EL (cell line): ENCODE measurements at places on chromosomes 2 and 18.

GRCh38 chr2:146412625-146413024 lies 1432.2 kb upstream of the ACVR2A start:
- no peak for DNase-seq

DNA sequence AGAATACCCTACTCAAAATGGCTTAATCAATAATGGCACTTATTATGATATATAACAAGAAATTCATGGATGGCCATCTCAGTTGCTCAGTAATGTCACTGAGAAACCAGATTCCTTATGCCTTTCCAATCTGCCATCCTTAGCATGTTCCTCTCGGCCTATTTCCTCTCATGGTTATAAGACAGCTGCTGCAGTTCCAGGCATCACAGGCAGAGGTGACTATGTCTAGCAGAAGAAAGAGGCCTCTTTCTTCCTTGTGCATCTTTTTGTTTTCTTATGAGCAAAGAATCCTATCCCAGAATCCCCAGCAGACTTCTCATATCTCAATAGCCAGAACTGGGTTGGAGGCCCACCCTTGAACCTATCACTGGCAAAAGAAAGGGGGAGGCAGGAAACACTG lies 310.6 kb upstream of the SPRED2 start:
- DNase-seq: no peak

DNA sequence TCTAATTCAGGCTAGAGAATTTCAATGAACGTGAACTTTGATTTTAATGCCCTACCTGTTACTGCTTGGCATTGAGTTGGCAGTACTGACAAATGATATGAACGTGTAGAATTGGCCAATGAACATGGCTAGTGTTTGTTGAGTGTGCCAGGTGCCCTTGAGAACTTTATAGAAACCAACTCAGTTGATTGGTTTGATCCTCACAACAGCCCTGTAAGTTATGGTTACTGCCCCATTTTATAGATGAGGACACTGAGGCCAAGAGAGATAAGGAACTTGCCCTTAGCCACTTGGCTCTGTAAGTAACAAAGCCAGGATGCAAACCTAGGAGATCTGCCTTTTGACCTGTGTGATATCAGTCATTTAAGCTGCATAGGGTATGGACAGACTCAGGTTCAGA lies 275.7 kb downstream of the NEDD4L start:
- no peak for DNase-seq

DNA sequence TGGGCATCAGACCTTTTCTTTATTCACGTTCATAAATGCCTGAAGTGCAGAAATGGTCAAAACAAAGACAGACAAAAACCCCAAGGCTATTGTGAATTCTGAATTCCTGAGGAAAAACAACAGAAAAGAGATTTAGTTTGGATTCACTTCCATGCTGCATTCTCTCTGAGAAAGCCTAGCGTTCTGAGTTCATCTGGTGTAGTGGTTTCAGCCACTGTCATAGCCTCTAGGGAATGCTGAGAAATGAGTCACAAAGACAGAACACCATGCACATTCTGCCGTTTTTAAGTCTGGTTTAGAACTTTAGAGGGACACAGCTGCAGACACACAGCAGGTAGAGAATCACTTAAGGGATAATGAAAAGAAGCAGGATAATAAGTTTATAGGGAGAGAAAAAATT lies 93.8 kb downstream of the LRP1B start:
- DNase-seq: peak; percentile 3

GRCh38 chr2:12861344-12861930 lies 144.7 kb downstream of the TRIB2 start:
- peak; percentile 63 for DNase-seq

DNA sequence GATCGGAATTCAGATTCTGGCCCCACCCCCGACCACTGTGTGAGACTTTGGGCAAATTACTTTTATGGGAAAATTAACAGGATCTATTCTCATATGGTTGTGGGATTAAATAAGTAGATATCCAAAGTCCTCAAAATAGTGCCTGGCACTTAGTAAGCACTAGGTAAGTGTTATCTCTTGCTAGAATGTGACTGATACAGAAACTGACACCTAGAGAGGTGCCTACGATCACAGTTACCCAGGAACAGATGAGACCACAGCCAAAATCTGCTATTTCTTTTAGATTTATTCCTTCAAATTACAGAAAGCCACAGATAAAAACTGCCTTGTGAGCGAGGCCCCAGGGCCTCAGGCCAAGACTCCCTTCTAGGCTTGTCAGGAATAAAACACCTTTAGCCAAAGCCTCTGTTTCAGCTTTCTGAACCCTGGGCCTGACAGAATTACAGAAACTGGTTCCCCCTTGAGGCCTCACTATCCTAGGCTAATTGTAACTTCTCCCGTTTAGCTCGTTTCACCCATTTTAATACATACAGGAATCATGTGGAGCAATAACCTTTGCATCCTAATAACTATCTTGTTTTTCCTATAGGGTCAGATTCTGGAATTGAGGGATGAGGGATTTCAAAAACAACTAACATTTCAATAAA lies 22.3 kb upstream of the CHMP1B start:
- no peak for DNase-seq

GRCh38 chr2:235934059-235934773 lies 234.0 kb downstream of the GBX2 start:
- no peak for DNase-seq

GRCh38 chr18:58490238-58490637 lies 138.7 kb downstream of the ALPK2 start:
- DNase-seq: no peak

- no peak for DNase-seq
Measured at GRCh38 chr18:7688580-7688979, 121.5 kb downstream of the PTPRM start.

DNA sequence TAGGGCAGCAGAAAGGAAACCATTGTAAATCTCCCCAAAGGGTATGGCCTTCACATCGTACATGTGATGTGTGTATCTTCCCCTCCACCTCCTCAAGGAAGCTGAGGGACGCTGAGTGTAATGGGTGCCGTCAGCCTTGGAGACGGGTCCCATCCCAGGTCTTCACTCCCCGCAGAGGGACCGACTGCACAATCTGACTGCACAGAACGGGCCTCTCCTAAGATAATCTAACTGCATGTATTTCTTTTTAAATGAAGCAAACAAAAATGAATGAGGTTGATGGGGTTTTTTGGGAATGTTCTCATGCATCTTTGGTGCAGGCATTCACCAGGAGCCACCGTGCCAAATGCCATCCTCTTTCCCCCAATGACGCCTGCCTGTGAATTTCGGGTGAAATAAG lies 94.1 kb upstream of the PXDN start:
- no peak for DNase-seq

DNA sequence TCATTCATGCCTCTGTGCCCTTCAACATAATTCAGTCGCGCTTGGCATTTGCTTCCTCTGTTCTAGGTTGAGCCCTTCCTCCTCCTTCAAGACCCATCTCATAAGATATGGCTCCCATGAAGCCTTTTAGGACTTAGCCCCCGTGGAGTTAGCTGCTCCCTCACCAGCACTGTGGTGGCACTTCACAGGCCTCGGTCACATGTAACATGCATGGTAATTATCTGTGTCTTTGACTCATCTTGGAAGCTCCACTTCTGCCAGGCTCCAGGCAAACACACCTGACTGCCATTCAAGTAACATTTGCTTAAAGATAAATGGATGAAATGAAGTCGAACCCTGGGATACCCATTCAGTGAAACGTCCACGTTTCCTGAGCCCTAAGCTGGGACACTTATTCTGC lies 484.7 kb downstream of the EIPR1 start:
- no peak for DNase-seq

DNA sequence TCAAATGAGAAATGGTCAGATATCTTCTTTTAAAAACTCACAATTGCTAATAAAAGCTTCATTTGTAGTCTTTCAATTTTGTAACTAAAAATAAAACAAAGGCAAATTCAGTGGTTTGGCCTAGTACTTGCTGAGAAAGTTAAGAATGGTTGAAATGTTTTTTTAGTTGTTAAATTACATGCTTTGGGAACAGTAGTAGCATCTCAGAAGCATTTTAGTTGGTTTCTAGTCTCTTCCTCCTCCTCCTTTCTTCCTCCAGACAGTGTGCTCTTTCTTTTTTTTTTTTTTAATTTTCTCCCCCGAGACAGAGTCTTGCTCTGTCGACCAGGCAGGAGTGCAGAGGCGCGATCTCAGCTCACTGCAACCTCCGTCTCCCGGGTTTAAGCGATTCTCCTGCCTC lies 9.8 kb downstream of the TRAK2 start:
- DNase-seq: no peak

DNA sequence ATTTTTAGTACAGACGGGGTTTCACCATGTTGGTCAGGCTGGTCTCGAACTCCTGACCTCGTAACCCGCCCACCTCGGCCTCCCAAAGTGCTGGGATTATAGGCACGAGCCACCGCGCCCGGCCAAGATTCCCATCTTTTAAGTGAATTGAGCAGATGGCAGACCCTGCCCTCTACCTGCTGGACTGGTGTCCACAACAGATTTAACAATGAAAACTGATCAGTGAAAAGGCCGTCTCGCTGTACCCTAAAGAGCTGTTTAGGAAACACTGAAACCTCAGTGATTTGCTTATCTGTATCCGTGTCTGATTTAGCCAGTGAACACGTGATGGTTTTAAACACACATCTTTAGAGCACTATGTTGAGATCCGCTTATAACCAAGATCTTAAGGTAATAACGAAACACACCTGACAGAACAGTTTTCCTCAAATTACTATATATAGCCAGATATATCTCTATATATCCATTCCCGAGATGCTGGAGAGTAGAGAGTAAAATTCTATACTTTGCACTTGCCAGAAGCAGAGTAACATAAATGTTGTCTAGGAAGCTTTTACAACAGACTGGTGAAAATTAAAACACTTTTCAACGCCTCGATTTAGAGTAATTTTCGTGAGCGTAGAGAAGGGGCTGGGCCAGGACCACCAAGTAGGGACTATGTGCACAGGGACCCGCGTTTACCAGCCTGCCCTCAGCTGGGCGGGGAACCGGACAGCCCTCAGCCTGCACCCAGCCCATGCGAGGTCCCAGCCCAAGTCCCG lies 594 bp downstream of the FAM161A start:
- peak; percentile 7 for DNase-seq

- no peak for DNase-seq
Measured at GRCh38 chr18:76457475-76457874, 37.6 kb downstream of the ZNF516 start.

- DNase-seq: no peak
Measured at GRCh38 chr2:157170299-157170698, 87.2 kb upstream of the GALNT5 start.

GRCh38 chr2:105037572-105038382 lies at the start of gene MRPS9:
MRPS9 (plus strand) TSS chr2:105038069; CDS start chr2:105038093, 24 bp downstream.
- DNase-seq: peak; percentile 97

- DNase-seq: no peak
Measured at GRCh38 chr18:11548916-11549551, 60.4 kb upstream of the SLC35G4 start.

- no peak for DNase-seq
Measured at GRCh38 chr18:70368903-70369302, 80.1 kb downstream of the SOCS6 start.
